ENCODE measurements at places on chromosomes 6 and 20.

- DNase-seq = no peak
Measured at GRCh38 chr6:164159061-164159460, 744.5 kb downstream of the QKI start.

- DNase-seq = no peak
Measured at GRCh38 chr6:3746119-3746691, 5.3 kb downstream of the PXDC1 start.

DNA sequence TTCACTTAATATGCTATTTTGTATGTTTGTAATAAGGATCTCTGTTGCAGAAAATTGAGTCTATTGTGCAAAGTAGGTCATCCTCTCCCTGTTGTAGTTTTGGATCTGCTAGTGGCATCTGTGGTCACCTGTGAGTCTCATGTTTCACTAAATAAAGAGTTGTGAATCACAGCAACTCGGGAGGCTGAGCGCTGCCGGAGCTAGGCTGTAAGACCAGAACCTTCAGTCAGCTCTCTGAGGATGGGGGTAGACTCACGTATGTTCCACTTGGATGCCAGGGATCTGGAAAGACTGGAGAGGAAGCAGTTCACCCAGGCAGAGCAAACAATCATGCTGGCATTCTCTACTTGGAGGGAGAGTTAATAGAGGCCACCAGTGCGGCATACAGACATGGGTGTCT lies 187.3 kb upstream of the FOXA2 start:
- DNase-seq = peak; percentile 38

DNA sequence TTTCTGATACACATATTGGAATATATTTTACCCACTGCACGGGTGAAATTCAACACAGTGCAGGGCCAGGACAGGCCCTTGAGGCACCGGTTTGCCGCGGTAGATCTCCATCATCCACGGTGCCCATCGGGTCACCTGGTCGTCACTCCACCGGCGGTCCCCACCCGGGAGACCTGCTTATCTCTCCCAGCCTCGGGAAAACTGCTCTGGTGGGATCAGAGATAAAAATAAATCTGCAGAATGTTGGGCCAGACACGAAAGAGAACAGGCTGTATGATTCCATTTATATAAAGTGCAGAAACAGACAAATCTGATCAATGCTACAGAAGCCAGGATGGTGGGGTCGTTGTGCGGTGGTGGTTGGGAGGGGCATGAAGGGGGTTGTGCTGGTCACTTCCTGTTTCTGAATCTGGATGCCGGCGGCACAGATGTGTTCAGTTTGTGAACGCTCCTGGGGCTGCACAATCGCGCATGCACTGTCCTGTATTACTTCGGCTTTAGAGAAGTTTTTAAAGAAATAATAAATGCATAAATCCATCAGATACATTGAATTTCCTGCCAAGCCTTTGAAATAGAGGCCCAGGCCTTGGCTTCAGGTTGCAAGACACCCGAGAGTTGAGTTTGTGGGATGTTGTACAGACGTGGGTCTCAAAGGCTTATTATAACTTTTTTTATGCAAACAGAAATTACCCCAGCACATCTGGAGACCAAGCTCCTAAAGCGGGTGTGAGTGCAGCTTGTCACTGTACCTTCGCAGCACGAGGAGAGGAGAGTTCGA lies 54.3 kb downstream of the ANKRD60 start:
- DNase-seq = peak; percentile 59

DNA sequence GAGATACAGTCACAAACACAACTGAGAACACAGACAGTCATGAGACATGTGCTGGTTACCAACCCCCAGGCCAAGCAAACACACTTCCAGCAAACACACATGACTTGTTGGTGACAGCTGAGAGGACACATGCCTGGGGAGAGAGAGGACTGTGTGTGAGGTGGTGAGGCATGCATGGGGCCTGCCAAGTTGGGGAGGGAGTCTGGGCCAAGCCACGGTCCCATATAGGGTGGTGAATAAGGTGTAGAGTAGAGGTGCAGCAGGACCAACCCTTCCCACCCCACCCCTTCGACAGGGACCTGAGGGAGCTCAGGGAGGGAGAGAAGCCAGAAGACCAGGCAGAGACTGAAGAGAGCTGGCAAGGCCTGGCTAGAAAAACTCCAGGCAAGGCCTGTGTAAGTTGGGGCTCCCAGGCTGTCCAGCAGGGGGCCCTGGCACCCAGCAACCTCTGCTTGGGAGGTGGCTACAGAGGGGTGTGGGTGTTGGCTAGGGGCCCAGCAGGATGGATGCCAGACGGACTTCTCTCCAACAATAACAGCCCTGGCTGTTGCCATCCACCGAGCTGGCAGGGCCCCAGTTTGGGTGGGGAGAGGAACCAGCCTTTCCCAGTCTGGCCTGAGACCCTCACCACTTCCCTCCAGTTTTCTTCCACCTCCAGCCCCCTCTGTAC lies 2.0 kb upstream of the SLC29A1 start:
- DNase-seq = peak; percentile 94

DNA sequence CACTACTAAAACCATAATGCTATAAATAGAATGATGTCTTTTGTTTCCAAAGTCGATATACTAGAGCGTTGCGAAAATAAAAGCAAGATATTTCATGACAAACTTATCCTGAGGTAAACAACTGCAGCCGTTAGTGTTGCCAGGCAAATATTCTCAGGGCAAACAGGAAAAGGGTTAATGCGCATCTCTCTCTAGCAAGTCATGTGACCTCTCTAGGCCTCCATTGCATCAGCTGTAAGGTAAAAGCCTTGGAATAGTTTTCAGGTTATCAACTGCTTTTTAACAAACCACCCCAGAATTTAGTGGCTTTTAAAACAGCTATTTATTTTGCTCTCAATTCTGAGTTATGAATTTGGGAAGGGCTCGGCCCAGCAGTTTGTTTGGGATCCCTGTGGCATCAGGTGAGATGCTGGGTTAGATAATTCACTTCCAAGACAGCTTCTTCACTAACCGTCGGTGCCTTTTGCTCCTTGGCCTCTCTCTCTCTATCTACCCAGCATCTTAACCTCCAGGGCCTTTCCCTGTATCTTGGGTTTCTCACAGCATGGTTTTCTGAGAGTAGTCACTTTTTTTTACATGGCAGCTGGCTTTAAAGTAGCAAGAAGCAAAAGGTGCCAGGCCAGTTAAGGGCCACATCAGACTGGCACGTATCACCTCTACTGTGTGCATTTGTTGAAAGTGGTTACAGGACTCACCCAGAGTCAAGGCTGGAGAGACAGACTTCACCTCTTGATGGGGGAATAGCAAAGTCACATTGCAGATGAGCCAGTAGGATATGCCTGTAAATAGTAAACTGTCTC lies 39.2 kb upstream of the LTV1 start:
- DNase-seq = no peak

- no peak for DNase-seq
Measured at GRCh38 chr6:168403370-168404005, 37.5 kb upstream of the SMOC2 start.

GRCh38 chr20:38143646-38144554 lies 21.2 kb downstream of the TGM2 start:
- DNase-seq = peak; percentile 85

DNA sequence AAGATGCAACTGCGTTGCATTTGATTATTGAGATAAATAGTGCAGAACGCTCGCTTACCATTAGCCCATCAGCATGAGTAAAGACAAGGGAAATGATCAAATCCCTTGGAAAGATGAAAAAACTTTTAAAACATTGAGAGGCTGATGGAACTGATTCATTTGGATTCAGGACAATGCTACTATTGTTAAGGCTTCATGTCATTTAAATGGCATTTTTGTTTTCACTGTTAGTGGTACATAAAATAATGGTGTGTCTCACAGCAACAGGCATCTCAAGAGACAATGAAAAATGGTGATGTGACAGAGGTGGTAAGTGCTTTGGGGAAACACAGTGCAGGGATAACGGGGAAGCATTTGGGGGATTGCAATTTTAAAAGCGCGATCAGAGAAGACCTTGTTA lies 159.7 kb upstream of the KCNG1 start:
- no peak for DNase-seq

DNA sequence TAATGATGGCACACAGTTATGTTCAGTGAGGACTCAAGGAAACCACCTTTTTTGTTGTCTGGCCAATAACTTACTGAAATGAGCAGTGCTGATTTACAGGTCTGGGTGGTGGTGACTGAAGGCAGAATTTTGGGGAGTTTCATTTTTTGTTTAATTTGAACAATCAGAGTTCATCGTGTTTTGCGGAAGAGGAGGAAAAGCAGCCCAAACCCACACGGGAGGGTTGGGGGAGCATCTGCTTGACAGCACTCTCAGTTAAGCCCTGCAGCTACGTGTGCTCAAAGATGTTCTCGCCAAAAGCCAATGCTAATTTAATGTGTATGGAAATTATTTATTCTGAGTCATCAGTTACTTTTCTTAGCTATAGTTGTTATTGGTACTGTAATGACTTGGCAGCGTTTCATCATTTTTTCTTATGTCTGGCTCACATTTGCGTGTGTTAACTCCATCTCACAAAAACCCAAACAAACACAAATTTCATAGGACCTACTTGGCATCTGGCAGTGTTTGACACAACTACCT lies 89.2 kb downstream of the UST start:
- DNase-seq = no peak

DNA sequence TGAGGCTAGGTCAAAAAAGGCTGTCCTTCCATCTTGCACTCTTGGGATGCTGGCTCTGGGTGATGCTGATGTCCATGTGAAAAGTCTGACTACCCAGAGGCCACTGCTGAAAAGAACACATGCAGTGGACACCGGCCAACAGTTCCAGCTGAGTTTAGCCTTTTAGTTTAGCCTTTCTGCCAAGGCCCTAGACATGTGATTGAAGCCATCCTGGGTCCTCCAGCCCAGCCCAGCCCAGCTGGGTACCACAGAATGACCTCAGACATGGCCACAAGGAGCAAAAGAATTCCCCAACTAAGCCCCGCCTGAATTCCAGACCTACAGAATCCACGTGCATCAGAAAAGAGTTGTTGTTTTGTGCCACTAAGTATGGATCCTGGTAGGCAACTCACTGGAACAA lies 17.4 kb downstream of the PIGT start:
- peak; percentile 34 for DNase-seq

- no peak for DNase-seq
Measured at GRCh38 chr20:2002365-2002764, 8.5 kb upstream of the PDYN start.

- no peak for DNase-seq
Measured at GRCh38 chr6:158060455-158061360, 79.0 kb downstream of the SYNJ2 start.

- DNase-seq = no peak
Measured at GRCh38 chr20:10654630-10655029, 19.2 kb downstream of the JAG1 start.

- no peak for DNase-seq
Measured at GRCh38 chr6:147867433-147868226, 359.1 kb downstream of the SAMD5 start.

- DNase-seq = no peak
Measured at GRCh38 chr6:135115411-135115810, 60.8 kb upstream of the HBS1L start.

GRCh38 chr20:36601540-36601939 lies 4.0 kb upstream of the RAB5IF start:
- no peak for DNase-seq

GRCh38 chr20:31945319-31945718 lies 6.5 kb downstream of the PDRG1 start:
- DNase-seq = no peak

DNA sequence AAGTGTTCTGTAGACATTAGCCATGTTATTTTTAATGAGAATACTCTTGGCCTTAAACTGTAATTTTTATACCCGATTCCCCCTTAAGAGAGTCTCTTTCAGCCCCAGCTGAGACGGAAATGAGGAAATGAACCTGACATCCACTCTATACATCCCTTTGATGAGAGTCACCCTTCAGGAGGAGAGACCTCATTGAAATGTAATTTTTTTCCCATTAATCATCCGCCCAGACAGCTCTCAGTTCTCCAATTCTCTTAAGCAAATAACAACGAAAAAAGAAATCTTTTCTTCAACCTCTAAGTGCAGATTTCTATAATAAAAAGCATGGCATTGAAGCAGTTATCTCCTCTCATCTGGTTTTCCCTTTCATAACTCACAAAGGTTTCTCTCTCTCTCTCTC lies 243.8 kb upstream of the PMEPA1 start:
- DNase-seq = no peak

DNA sequence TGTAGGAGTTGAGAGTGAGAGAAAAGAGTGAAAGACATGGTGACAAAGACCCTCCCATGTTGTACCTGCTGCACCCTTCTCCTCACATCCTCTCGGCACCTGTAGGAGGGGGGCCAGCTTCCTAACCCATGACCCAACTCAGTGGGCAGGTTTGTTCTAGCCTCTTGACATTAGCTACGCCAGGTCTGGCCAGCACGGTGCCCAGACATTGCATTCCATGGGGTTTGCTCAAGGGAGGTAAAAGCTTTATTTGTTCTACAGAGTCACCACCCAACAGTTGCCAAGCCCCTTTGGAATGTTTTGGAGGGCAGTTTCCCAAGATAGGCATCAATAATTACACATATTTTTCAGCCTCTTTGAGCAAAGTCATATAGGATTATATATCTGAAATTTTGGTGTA lies 22.7 kb upstream of the TGM6 start:
- DNase-seq = no peak

GRCh38 chr6:154466139-154466538 lies 44.3 kb downstream of the CNKSR3 start:
- no peak for DNase-seq

- DNase-seq = no peak
Measured at GRCh38 chr6:69795469-69796072, 1.2 kb downstream of the LMBRD1 start.

DNA sequence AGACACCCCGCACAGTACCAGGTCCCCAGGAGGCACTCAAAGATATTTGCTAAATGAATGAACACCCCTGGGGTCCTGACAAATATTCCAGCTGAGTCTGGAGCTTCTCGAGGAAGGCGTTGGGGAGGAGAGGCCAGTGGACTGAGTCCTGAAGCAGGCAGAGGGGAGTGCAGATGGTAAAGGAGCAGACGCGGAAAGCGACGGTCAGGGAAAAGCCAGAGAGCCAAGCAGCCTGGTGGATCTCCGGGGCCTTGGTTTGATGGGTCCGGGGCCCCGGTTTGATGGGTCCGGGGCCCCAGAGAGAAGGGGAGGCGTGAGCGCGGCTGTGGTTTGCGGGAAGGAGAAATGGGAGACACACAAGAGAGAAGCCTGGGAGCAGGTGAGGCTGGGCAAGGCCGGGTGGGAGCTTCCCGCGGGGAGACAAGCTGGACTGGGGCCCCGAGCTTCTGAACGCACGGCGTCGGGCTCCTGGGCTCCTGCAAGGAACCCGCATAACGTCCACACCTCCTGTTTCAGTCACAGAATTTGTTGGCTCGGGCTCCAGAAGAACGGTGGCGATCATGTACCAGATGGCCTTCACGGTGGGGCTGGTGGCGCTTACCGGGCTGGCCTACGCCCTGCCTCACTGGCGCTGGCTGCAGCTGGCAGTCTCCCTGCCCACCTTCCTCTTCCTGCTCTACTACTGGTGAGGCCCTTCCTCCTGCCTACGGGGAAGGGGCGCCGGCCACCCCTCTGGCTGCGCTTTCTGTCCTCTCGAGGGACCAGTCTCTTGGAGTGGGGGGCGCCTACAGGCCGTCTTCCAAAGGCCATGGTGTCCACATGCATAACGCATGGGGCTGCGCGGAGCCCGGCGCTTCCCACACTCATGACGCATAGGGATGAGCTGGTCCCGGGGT lies 12.1 kb downstream of the SLC22A1 start:
- DNase-seq = no peak

GRCh38 chr6:6964675-6965074 lies 143.1 kb upstream of the RREB1 start:
- no peak for DNase-seq

Measured in SJCRH30 (cell line).